ENCODE measurements at places on chromosomes 2 and 18.
A peak's percentile ranks its signal among the peaks of the same experiment; 100 is the strongest.

GRCh38 chr2:219592736-219593135 lies 4.9 kb upstream of the STK11IP start:
- no peak for DNase-seq

GRCh38 chr2:219829667-219830352 lies 202.4 kb downstream of the SLC4A3 start:
- DNase-seq, result no peak

- no peak for DNase-seq
Observed at GRCh38 chr18:24396082-24396633, 1.5 kb downstream of the OSBPL1A start.

- DNase-seq, result no peak
Observed at GRCh38 chr18:49073437-49073836, 122.7 kb upstream of the SMAD7 start.

GRCh38 chr2:26559044-26559405 lies 81.1 kb upstream of the OTOF start:
- DNase-seq, result no peak

DNA sequence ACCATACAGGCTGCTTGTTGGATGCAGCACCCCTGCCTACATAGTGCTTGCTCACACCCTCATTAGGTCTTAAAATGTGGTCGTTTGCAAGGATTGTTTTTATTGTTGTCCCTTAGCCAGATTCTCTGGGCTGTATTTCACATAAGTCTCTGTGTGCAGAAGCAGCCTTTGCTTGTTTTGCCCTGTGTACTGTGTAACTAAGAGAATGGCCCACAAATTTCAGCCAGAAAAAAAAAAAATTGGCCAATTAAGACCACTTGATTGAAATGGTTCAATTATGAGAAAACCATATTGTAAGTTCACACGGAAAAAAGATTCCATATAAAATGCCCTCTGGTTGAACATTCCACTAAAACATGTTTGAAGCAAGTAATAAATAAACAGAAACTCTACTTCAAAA lies 377.1 kb upstream of the SOX11 start:
- DNase-seq, result no peak

GRCh38 chr2:122528958-122529705 lies 773.7 kb downstream of the TSN start:
- no peak for DNase-seq

GRCh38 chr2:55620123-55620779 lies 2.8 kb upstream of the PPP4R3B start:
- DNase-seq, result no peak

DNA sequence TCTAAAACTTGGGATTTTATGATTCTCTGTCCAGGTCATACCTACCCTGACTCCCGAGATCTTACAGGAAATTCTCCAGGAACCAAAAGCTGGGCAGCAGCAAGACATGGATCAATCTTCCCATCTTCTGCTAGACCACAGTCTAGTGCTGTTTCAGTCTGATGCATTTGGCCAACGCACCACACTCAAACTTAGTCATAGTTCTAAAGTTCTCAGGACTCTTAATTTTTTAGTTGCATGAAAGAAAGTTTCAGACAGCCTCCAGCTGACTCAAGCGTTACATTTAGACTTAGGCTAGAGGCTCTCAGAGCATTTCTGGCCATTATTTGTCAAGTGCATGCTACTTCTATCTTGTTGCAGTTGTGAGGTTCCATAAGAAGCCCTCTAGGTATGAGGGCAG lies 230.1 kb upstream of the CCDC150 start:
- DNase-seq, result no peak

GRCh38 chr18:2547477-2548087 lies 23.7 kb downstream of the METTL4 start:
- DNase-seq, result no peak

DNA sequence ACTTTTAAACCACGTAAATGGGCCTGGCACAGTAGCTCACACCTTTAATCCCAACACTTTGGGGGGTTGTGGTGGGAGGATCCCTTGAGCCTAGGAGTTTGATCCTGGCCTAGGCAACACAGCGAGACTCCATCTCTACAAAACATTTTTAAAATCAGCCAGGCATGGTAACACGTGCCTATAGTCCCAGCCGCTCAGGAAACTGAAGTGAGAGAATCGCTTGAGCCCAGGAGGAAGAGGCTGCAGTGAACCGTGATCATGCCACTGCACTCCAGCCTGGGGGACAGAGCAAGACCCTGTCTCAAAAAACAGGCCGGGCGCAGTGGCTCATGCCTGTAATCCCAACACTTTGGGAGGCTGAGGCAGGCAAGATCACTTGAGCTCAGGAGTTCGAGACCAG lies 12.2 kb downstream of the ROCK1 start:
- DNase-seq, result no peak

GRCh38 chr2:42360493-42360889 lies 526 bp downstream of the COX7A2L start:
- no peak for DNase-seq

DNA sequence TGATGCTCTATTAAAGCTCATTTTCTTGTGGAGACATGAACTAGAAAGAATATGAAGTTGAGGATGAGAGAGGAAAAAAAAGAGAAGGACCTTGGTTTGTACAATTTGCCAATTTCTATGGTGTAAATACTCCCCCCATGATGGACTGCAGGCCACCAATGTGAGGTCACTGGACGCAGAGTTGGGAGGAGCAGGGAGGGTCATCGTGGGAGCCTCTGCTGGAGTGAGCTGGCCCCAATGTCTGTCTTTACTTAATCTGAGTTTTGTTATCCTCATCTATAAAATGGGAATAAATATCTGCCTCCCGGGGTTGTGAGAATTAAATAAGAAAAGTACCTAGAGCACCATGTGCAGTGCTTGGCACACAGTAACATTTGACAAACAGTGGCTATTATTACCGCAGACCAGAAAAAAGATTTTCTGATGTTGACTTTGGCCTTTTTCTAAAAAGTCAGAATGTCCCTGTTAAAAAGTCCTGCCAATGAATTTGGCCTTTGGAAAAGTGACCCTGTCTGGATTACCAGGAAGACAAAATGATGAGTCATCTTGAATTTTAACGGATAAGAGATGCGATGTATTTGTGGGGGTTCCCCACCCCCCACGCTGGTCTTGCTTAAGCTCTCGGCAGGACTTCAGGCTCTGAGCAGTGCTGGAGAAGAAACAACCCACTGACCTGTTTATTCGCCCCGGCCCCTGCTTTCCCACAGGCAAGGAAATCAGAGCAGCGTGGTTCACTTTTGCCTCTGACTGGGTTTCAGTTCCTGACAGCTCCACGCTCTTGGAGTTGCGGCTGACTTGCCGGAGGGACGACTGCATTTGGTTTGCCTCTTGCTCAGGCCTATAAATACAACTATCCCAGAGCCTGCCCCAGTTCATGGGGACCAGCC lies 50.3 kb upstream of the FOSL2 start:
- DNase-seq, result no peak

- DNase-seq, result no peak
Observed at GRCh38 chr18:57062844-57063243, 84.0 kb upstream of the BOD1L2 start.

DNA sequence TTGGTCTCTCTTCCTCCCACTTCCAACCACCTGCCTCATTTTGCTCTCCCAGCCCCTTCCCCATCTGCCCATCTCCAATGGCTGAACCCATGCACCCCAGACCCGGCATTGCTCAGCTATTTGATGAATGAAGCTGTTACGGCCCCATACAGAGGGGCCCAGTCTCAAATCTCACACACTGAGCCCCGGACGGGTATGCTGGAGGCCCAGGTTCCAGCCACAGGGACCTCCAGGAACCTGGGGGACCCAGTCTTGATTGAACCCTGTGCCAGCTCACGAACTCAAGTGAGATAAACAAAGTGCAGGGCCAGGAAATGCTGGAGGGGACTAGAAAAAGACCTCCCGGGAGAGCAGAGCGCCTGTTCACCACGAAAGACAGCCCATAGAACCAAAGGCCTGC lies 63.4 kb upstream of the TEX51 start:
- DNase-seq, result no peak

- DNase-seq, result no peak
Observed at GRCh38 chr2:216283038-216283900, 89.0 kb downstream of the MARCHF4 start.

DNA sequence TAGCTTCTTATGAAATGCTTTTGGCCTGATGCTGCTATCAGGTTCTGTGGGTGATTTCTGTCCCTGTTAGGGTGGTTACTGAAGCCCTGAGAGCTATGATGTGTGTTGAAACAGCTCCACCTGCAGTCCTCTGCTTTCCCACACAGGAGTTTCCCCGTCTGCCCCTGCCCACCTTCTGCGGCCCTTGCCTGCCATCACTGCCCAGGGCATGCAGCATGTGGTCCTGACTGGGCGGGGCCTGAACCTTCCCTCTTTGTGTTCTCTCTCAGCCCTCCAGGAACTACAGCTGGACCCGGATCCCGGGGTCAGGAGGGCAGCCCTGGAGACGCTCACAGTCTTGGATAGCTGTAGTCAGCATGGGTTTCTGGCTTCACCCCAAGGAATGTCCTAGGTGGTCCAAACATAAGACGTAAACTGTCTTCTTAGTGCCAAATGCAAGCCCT lies 21.4 kb downstream of the HJURP start:
- DNase-seq, result peak; percentile 43

GRCh38 chr18:67896451-67896850 lies 379.9 kb upstream of the DSEL start:
- no peak for DNase-seq

GRCh38 chr18:69874058-69874457 lies 73.6 kb downstream of the CD226 start:
- no peak for DNase-seq

GRCh38 chr2:138293045-138293444 lies 208.5 kb upstream of the SPOPL start:
- no peak for DNase-seq

DNA sequence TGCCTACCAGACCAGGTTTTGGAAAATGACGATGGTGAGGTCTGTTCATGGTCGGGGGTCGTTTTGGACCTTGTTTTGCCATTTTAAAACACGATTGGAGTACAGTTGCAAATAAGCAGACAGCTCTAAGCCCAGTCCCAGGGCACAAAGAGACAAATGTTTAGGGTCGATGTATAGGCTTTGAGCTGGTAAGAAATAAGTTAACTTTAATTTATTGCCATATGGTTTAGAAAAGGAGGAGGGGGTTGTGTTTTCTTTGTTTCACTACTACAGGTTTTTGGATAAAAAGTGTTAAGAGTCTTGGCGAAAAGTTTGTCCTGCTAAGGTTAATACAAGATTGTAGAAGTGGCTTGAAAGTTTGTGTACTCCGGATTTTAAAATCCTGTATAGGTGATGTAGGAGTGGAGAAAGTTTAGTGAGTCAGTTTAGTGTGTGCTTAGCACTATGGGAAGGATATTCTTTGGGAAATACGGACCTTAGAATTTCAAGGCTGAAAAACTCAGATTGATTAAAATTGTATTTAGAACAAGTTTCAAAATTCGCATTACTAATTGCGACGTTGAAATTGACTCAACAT lies 1.3 kb downstream of the KCMF1 start:
- no peak for DNase-seq

GRCh38 chr2:186457908-186458307 lies 28.2 kb upstream of the ZC3H15 start:
- DNase-seq, result no peak

DNA sequence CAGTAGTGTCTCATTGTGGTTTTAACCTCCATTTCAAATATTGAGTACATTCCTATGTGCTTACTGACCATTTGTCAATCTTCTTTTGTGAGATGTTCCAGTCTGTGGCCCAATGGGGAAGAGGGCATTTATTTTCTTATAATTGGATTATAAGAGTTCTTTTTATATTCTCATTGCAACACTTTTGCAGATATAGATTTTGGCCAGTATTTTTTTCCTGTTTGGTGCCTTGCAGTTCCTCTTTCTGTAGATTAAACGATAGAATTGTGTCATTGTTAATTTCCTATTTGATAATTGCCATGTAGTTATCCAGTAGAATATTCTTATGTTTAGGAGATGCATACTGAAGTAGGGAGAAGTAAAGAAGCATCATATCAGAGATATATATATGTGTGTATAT lies 56.4 kb upstream of the CYTIP start:
- no peak for DNase-seq

GRCh38 chr2:166238176-166238575 lies 110.4 kb upstream of the SCN1A start:
- DNase-seq, result no peak

DNA sequence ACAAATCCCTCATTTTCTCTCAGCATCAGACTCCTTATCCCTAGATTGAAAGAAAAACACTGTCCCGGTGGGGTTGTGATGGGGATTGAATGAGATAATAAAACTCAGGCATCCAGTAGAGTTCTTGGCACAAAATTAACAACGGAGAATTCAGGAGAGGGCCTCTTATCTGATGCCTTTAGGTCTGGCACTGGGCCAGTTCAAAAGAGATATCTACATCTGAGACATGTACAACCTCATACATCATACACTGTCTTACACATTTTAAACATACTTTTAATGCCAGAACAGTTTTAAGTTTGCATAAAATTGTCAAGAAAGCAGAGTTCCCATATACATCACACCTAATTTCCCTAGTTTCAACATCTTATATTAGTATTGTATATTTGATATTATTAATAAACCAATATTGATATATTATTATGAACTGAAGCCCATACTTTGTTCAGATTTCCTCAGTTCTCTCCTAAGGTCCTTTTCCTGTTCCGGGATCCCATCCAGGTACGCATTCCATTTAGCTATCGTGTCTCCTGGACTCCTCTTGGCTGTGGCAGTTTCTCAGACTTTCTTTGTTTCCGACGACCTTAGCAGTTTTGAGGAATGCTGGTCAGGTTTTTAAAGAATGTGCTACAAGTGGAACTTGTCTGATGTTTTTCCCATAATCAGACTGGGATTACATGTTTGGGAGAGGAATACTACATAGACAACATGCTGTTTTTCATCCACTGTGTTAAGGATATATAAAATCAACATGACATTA lies 27.8 kb downstream of the NXPH2 start:
- no peak for DNase-seq

GRCh38 chr18:45835057-45835636 lies 9.7 kb downstream of the SIGLEC15 start:
- DNase-seq, result no peak

- DNase-seq, result no peak
Observed at GRCh38 chr18:8976606-8977005, 125.9 kb upstream of the NDUFV2 start.

DNA sequence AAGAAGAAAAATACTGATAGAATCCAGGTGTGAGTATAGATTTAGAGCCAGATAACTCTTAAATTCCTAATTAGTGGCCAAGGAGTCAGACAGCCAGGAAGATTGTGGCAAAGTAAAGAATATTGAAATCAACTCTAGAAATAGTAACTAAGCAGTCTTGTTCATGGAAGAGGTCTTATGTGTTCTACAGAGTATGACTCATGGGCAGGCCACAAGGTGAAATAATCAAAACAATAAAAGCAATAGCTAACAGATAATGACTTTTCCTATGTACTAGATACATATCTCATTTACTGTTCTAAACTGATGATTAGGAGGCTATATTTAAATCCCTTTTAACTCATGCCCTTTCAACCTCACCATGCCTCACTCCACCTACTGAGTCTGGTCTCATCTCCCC lies 227.4 kb upstream of the COL3A1 start:
- DNase-seq, result no peak

GRCh38 chr2:151150331-151151320 lies 111.0 kb downstream of the RBM43 start:
- DNase-seq, result no peak

DNA sequence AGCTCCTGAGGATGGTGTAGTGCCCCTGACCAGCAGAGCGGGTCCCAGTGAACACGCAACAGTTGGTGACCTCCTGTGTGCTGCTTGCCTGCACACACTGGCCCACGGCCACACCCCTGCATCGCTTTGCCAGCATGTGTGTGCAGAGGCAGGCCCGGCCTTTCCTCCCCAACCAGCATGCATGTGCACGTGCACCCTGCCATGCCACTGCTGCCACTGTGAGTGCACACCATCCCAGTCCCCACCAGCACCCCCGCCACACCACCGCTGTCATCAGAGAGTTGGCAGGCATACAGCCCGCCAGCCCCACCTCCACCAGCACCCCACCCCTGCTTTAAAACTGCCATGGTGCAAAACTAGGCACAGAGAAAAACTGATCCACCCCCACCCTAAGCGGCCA lies 197.4 kb upstream of the SRD5A2 start:
- no peak for DNase-seq

Data from right forelimb (tissue), 1 donor.